ENCODE measurements at places on chromosomes 4 and X.

GRCh38 chrX:54043541-54044125 lies 640 bp downstream of the PHF8 start:
- no peak for DNase-seq

DNA sequence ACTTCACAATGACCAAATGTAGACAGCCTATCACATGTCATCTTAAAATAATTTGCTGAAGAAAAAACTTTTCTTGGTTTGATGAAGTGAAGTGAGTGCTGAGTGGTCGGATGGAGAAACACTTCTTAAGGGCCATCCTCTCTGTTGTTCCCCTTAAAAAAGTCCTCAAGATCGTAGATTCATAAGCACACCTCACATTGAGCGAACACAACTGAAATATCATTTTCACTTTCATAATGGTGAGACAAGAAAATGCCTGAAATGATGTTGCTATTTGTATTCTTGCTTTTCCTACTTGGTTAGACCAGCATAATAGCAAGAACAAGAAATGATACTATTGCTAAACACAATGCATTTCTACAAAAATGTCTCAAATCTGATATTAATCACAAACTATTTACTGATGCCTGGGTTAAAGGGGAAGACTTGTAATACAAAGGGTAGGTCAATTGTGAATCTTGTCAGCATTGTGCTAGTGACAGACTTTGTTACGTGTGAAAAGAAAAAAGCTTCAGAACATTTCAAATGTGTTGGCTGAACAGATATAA lies 305.6 kb upstream of the NR3C2 start:
- no peak for DNase-seq

- DNase-seq: no peak
Observed at GRCh38 chrX:149151805-149152757, 353.0 kb downstream of the IDS start.

GRCh38 chr4:94171616-94172015 lies 36.0 kb upstream of the SMARCAD1 start:
- no peak for DNase-seq

GRCh38 chrX:19625612-19626011 lies 110.3 kb upstream of the MAP3K15 start:
- DNase-seq: no peak

- no peak for DNase-seq
Observed at GRCh38 chrX:120736989-120737388, 107.1 kb upstream of the C1GALT1C1 start.

GRCh38 chr4:185741795-185742194 lies 70.2 kb downstream of the SORBS2 start:
- DNase-seq: no peak

DNA sequence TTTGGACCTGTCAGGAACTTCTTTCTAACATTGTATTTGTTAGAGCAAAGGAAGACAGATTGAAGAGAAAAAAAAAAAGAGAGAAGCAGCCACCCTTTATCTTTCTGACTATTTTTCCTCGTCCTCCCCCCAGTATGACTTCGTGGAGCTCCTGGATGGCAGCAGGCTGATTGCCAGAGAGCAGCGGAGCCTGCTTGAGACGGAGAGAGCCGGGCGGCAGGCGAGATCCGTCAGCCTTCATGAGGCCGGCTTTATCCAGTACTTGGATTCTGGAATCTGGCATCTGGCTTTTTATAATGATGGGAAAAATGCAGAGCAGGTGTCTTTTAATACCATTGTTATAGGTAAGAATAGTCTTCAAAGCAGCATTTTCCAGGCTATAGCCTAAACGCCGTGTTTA lies 237.7 kb downstream of the DCTD start:
- no peak for DNase-seq

DNA sequence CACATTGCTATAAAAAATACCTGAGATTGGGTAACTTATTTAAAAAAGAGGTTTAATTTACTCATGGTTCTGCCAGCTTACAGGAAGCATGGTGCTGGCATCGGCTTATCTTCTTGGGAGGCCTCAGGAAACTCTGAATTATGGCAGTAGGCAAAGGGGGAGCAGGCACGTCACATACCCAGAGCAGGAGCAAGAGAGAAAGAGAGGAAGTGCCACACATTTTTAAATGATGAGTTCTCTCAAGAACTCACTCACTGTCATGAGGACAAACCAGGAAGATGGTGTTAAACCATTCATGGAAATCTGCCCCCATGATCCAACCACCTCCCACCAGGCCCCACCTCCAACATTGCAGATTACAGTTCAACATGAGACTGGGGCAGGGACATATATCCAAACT lies 10.0 kb upstream of the AFF1 start:
- no peak for DNase-seq

- no peak for DNase-seq
Observed at GRCh38 chr4:173168396-173169177, at the start of gene GALNT7. GALNT7 (plus strand) TSS chr4:173168811; CDS start chr4:173168836, 25 bp downstream.

- DNase-seq: no peak
Observed at GRCh38 chr4:8904041-8904501, 32.4 kb upstream of the HMX1 start.

GRCh38 chr4:124610211-124610610 lies 102.3 kb downstream of the ANKRD50 start:
- no peak for DNase-seq

DNA sequence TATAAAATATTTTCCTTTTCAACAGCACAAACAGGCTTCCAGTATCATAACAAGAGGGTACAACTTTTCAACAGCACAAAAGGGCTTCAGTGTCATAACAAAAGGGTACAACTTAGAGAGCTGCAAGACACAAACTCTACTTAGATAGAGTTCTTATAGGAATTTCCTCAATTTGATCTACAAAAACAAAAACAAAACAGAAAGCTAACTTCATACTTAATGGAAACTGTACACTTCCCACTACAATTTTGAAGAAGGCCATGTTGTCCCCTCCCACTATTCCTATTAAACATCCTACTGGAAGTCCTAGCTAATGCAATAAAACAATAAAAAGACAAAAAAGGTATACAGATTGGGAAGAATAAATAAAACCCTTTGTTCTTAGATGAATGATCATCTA lies 96.7 kb downstream of the CENPC start:
- no peak for DNase-seq

DNA sequence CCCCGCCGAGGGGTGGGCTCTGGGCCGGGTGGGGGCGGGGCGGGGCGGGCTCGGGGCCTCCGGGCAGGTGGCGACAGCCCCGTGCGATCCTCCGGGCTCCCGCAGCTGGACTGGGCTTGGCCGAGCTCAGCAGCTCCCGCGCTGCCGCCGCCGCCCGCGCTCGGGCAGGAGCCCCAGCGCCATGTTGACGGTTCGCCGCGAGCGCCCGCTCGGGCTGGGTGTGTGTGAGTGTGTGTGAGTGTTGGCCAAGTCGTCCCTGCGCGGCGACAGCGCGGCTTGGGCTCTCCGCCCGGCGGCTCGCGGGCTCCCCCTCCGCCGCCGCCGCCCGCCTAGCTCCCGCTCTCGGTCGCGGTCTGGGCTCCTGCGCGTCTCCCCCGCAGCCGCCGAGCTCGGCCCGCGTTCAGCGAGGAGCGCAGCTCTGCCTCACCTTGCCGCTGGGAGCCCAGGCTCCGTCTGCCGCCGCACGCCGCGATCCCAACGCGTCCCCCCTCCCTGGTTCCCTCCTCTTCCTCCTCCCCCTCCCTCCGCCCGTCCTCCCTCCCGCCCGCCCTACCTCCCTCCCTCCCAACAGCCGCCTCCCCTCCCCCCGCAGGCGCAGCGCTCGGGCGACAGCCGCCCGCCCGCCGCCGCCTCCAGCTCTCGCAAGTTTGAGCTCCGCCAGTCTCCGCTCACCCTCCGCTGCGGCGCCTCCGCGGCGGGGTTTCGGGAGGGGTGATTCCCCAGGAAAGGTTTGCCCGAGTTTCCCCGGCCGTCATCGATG lies at the start of gene BCOR:
BCOR (minus strand) TSS at position 455 of the 760 bp plus-strand sequence. CDS start 20,029 bp downstream, outside the sequence.
- no peak for DNase-seq

DNA sequence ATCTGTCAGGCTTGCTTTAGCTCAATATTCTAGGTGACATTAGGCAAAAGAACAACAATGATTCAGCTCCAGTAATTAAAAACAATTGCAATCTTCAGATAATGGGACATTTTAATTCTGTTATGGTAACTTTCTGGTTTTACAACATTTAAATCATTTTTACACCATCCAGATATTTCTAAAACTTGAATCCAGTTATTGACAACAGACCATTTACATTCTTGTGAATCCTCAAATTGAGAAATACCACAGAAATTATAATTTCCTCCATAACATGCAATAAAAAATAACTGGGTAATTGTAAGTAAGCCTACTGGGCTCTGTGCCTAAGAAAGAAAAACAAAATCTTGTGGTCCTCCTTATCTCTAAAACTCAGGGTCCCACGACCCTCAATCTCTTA lies 195.0 kb upstream of the S100G start:
- no peak for DNase-seq

All from Panc1 (cell line).